Stimulated activated CD8-positive, alpha-beta memory T cell treated with anti-CD3 and anti-CD28 coated beads, Interleukin-4, amount 100 ng/mL, for 24 hours (primary cell): ENCODE measurements at places on chromosomes 13 and 19.

- DNase-seq: no peak
Observed at GRCh38 chr13:97120976-97121375, 101.2 kb upstream of the MBNL2 start.

GRCh38 chr13:109785892-109786450 lies 412 bp downstream of the IRS2 start:
- no peak for DNase-seq

DNA sequence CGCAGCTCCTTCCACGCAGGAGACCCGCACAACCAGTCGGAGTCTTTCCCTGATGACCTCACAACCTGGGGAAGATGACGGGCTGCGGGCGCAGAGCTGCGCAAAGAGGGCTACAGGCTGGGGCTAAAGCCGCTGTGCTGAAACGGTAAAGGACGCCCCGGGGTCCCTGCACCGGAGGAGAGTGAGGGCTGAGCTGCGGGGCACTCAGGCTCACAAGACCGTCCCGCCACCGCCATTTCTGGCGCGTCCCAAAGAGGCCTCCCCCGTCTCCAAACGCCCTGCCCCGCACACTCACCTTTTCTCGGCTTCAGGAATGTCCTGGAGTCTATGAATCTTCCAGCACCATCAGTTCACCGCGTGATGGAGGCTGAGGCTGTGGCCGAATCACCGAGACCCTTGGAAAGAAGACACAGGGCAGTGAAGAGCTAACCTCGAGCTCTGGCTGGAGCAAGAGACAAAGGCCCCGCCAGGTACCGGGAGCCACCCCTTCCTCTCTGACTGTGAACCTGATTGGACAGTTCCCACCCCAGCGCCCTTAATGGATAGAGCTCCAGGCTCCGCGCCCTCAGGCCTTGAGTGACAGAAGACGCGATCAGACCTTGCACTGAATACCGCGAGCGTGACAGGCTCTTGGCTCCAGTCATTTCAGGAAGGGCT lies 41.8 kb upstream of the ZNF429 start:
- DNase-seq: no peak

- DNase-seq: no peak
Observed at GRCh38 chr13:90868321-90868920, 479.1 kb upstream of the MIR17HG start.

DNA sequence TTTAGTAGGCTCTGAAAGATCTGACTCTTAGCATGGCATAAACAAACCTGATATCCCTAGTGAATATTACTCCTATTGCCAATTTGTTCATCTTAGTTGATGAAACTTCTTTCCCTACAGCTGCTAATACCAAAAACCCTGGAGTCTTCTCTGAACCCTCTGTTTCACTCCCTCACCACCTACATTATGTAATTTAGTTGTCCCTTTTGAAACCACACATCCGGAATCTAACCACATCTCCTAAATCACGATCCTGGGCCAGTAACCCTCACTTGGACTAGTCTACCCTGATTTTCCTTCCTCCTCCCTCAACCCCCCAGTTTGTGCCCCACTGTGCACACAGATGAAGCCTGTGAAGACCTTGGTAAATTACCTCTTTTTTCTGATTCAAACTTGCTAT lies 1.2 kb downstream of the ZNF256 start:
- no peak for DNase-seq

DNA sequence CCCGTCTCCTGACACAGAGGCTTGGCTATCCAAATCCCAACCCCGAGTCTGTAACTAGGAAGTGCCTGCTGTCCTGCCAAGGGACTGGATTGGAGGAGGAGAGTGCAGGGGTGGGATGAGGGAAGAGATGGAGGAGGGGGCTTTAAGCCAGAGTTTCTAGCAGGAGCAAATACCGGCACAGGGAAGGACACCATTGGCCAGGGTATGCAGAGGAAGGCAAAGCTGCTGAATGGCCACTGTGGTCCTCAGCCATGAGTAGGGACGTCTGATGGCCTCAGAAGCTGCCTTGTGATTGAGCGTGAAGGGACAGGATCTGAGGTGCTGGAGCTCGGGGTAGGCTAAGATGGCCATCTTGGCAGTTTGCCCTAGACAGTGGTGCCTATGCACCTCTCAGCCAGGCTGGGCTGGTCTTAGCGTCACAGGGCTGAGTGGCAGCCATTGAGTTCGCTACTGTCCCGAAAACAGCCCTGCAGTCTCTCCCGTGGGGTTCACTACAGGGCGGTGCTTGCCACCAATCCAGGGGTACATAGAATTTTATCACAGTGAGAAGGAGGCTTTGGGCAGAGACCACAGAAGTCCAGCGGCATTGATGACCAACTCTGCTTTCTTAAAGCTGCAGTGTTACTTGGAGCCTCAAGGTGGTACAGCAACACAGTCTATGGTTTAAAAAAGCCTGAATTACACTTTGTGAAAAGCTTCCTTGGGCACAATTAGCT lies 61.8 kb downstream of the AKAP11 start:
- no peak for DNase-seq

DNA sequence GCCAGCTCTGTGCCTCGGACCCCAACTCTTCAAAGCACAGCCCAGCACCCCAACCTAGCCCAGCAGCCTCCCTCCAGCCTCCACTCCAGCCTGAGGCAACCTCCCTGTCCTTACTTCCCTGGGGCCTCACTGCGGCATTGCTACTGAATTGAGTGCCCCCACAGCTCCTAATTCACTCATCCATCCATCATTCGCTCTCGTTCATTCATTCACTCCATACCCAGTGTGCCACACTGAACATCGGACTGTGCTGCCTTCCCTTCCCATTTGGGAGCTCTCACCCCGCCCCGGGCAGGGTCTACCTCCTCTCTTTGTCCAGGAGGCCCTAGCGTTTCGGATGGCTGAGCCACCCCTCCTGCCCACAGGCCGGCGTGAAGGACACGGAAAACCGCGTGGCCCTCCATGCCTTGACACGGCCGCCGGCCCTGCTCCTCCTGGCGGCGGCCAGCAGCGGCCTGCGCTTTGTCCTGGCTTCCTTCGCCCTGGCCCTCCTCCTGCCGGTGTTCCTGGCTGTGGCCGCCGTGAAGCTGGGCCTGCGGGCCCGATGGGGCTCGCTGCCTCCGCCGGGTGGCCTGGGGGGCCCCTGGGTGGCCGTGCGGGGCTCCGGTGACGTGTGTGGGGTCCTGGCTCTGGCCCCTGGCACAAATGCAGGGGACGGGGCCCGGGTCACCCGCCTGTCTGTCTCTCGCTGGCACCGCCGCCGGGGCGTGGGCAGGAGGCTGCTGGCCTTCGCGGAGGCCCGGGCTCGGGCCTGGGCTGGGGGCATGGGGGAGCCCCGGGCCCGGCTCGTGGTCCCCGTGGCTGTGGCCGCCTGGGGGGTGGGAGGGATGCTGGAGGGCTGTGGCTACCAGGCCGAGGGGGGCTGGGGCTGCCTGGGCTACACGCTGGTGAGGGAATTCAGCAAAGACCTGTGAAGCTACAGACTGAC lies 1.3 kb downstream of the NAT14 start:
- no peak for DNase-seq

- DNase-seq: no peak
Observed at GRCh38 chr19:33726756-33727155, 69.9 kb upstream of the KCTD15 start.

GRCh38 chr13:42007844-42008243 lies 40.6 kb upstream of the DGKH start:
- DNase-seq: no peak

DNA sequence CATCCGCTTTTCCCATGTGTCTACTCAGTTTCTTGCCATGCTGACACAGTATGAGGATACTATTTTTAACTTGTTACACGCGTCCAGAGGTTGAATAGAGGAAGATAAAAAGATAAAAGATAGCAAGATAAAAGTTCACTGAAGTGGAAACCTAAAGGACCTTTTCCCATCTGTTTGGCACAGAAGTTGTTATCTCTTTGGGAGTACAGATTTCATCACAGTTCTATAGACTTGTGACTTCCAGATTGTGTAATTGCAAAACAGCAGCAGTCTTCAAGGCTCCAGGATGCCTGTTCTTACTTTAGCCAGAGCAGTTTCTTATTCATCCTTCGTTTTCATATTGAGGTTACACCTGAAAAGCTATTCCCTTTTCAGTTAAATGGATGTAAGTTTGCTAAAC lies 369.2 kb downstream of the GPC5 start:
- no peak for DNase-seq

GRCh38 chr13:67351114-67351513 lies 121.0 kb upstream of the PCDH9 start:
- no peak for DNase-seq

DNA sequence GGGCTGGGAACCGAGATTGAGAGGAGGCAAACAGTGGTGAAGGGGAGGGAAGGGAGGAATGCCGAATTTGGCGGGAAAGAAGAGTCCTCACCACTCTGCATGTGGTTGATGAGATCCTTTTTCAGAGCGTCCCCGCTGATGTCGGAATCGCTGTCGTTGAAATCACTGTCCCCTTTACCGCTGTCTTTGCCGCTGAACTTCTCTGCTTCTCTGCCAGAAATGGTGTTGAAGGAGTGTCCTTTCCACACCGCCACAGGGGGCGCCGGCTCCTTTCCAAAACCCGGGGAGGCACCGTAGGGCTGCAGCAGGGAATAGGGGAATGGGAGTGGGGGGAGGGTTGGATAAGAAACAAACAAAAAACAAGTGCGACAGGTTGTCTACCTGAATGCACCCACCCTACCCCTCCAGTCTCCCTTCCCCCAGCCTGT lies 3.1 kb downstream of the PCDH8 start:
- DNase-seq: no peak

DNA sequence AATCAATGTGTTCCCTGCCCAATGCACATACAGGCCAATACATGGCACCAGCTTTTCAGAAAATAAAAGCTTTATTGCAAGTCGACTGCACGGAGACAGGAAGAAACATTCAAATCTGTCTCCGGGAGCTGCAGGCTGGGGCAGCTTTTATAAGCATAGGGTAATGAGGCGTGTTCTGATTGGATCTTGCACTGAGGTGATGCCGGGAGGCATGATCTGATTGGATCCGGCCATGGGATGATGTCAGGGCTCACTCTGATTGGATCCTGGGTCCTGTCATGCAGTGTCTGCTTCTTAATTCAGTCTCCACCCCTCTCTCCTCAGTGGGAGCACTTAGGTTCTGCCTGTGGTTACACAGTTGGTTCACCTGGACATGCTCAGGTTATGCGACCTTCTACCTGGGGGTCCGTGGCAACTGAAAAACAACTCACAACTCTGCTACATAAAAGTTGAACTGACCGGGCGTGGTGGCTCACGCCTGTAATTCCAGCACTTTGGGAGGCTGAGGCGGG lies 11.8 kb upstream of the FBN3 start:
- DNase-seq: no peak

GRCh38 chr19:2702170-2703076 lies at the start of gene GNG7:
Gene GNG7 (minus strand): TSS chr19:2702694. CDS start chr19:2520688, 182,006 bp downstream.
- peak; percentile 93 for DNase-seq

DNA sequence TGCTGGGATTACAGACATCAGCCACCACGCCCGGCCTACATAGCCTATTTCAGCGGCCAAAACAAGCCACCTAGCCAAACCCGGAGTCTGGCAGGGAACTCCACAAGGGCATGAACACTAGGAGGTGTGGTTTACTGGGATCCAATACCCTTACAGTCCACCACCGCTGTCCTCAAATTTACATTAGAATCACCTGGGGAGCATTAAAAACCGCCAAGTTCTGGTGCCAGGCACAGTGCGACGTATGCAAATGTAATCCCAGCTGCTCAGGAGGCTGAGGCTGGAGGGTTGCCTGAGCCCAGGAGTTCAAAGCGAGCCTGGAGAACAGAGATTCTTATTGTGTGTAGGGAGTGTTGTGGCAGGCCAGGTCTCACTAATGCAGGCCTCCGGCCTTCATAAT lies 4.2 kb upstream of the AP1M1 start:
- DNase-seq: no peak

DNA sequence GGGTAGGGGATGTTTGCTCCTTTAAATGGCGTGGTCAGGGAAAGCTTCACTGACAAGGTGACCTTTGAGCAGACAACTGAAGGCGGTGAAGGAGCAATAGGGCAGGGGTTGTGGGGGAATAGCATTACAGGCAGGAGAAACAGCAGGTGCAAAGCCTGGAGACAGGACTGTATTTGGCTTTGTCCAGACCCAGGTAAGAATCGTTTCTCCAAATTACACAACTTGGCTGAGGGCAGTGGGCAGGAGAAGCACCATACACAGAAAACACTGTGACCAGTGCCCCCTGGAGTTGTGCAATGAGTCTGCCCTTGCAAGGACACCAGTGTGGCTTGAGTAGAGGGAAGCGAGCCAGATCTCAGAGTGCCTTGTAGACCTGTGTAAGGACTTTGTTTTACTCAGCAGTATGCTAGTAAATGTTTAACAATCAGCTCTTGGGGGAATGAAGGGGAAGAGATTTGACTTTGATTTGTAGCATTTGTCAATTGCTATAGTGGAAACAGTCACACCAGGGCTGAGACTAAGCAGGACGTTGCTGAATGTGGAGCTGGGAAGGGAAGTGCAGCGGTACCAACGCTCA lies 360.0 kb downstream of the DCT start:
- no peak for DNase-seq

DNA sequence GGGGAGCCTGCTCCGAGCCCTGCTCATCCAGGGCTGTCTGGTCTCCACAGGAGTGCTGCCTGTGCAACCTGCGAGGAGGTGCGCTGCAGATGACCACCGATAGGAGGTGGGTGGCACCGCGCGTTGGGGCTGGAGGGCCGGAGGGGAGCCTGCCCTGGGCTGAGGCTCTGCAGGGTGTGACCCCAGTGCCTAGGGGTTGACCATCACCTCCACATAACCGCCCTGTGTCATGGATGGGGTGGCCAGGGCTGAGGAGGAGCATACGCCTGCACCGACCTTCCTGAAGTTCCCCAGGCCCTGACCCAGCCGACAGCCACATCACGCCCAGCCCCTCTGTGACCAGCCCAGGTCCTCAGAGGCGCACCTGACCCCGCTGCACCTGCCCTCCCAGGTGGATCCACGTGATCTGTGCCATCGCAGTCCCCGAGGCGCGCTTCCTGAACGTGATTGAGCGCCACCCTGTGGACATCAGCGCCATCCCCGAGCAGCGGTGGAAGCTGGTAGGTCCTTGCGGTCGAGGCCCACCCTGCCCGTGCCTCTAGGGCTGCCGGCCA lies 168.7 kb downstream of the KDM4B start:
- DNase-seq: no peak

DNA sequence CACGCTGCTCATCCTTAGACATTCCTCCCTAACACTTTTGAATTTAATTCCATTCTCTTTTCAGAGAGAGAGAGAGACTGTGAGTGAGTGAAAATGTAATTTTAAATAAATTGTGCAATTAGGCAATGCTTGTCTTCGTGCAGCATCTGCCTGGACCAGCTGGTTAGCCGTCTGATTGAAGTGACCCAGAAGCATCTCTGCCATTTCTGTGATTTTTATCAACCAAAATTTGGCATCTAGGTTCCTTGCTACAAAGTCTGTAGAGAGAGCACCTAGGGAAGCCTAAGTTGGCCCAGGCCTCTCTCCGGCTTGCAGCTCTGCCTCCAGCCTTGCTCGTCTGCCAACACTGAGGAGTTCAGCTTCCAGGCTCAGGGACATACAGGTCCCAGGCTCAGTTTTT lies 138.6 kb upstream of the GPR12 start:
- DNase-seq: no peak
